ENCODE measurements at places on chromosomes 2 and 18. TPM values are rescaled to one million over a fixed set of nuclear protein-coding genes. Genes with fewer than 3 reads are reported as not detected.

ERMN gene
- total RNA-seq: 11.9 TPM

SERPINB3 gene
- total RNA-seq: not detected

NEUROD1 gene
- total RNA-seq: not detected

CNGA3 gene
- total RNA-seq: not detected

DYNAP gene
- total RNA-seq: not detected

SERPINB12 gene
- not detected for total RNA-seq

SERPINB2 gene
- 1.7 TPM for total RNA-seq

FAM237A gene
- total RNA-seq: not detected

AAK1 gene
- total RNA-seq: 7.2 TPM

SRD5A2 gene
- total RNA-seq: not detected

SMAD2 gene
- 127 TPM for total RNA-seq

LOXHD1 gene
- not detected for total RNA-seq

ATG16L1 gene
- 69.9 TPM for total RNA-seq

OTOS gene
- not detected for total RNA-seq

C1QL2 gene
- not detected for total RNA-seq

KIAA2012 gene
- not detected for total RNA-seq

BOD1L2 gene
- total RNA-seq: not detected

PARD3B gene
- total RNA-seq: not detected

EVX2 gene
- not detected for total RNA-seq

HOXD13 gene
- not detected for total RNA-seq

ATP6V1C2 gene
- 8.1 TPM for total RNA-seq

SLC9A4 gene
- total RNA-seq: 0.07 TPM

GAL3ST2 gene
- not detected for total RNA-seq

FBXO41 gene
- 23.7 TPM for total RNA-seq

DSC2 gene
- total RNA-seq: not detected

REG3A gene
- total RNA-seq: not detected

EFR3B gene
- total RNA-seq: 0.12 TPM

RAD51AP2 gene
- not detected for total RNA-seq

CD8A gene
- total RNA-seq: 0.76 TPM
